ENCODE measurements at places on chromosomes 3 and 15.

DNA sequence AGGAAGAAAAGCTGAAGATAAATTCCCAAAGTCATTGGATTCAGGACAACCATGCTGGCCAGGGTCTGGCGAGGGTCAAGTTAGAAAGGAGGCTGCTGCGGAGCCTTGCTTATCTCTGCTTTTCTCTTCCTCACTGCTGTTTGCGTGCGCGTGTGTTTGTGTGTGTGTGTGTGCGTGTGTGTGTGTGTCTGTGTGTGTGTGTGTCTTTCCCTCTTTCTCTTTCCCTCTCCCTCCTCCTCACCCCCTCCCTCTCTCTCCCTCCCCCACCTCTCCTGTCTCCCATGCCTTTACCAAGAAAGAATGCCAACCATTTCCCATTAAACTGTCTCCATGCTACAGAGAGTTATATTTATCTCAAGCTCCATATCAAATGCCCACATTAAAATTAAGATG, at the start of gene COLQ:
COLQ (minus strand) TSS at position 134 of the 393 bp plus-strand sequence; CDS start at position 53, 81 bp downstream.
- no peak for DNase-seq

- no peak for DNase-seq
Measured at GRCh38 chr15:64842096-64842939, 603 bp downstream of the PLEKHO2 start.

DNA sequence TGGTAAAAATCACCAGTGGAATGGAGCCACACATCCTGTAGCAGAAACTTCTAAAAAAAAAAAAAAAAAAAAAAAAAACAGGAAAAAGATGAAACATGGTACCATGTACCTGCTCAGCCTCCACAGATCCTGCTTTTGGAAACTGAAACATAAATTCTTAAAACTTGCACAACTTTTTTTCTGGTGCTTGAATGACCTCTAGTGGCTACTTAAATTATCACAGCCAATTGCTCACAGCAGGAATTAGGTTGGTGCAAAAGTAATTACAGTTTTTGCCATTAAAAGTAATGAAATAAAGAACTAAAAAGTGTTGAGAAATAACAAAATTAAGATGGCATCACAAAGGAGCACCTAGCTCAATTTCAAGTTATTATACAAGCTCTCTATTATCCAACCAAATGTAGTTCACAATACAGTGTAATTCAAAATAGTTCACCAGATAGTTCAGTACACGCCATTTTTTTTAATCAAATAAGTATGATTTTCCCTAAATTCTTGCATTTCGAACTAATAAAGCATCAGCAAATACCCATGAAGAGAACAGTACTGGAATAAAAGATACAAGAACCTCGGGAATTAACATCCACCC, 80.6 kb downstream of the ULK4 start:
- DNase-seq: no peak

GRCh38 chr15:38883987-38884386, 319.4 kb upstream of the RASGRP1 start:
- no peak for DNase-seq

DNA sequence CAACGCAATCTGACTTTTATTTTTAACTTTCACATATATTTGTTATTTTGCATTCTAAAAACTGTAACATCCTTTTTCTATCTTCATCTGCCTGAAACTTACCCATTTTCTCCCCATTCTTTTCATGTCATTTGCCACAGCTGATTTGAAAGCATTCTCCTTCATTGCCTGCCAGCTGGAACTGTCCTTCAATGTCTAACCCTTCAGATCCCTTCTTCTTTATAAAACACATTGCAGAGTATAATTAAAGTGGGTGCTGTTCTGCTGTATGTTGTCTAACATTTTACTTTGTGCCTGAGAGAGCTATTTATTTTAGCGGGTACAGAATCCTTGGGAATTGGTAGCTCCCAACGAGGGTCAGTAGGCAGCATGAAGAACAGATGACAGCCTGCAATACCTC, 827.4 kb downstream of the IGSF11 start:
- DNase-seq: no peak
